AG09309 (cell line): ENCODE measurements at places on chromosomes 11 and 22.

DNA sequence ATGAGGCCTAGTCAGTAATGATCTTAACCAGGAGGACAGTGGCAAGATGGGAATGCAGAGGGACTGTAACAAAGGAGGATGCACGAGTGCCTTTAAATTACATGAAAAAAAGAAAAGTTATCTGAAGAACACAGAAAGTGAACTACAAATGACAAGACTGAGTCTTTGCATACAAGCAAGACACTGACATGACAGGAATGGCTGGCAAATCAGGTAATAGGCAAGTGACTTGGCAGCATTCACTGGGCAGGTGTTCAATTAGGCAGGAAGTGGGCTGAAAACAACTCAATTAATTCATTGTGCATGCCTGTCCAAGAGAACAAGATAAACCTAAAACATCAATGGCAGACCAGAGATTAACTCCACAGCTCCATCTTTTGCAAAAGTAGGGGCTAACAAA is 24.0 kb downstream of the SMCO4 start:
- DNase-seq: no peak

GRCh38 chr22:48275412-48275811 is 1513.0 kb downstream of the TBC1D22A start:
- no peak for DNase-seq

DNA sequence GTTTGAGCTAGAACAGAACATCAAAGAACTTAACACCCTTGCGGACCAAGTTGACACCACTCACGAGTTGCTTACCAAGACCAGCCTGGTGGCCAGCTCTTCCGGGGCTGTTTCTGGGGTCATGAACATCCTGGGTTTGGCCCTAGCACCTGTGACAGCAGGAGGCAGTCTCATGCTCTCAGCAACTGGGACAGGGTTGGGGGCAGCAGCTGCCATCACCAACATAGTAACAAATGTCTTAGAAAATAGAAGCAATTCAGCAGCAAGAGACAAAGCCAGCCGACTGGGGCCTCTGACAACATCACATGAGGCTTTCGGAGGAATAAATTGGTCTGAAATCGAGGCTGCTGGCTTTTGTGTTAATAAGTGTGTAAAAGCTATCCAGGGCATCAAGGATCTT is 8.7 kb downstream of the APOL5 start:
- no peak for DNase-seq

DNA sequence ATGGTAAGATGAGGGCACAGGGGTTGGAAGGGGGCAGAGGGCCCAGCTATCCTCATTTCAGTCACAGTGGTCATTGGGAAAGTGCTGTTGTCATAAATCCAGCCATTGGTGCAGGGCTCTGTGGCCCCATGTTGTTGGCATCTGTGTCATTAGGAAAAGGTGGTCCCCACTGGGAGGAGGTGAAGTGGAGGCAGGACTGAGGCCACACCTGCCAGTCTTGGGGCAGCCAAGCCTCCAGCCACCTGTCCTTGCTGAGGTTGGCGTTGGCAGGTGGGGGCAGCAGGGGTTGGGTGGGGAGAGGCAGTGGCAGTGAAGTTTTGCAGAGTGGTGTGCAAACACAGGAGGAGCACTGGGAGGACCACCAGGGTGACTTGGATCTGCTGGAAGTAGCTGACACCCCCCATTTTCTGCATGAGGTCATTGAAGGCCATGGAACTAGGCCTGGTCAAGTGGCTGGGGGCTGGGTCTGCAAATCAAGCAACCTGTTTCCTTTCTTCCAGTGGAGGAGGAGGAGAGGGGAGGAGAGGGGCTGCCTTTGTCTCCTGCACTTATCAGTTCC is 25.3 kb downstream of the SLC22A6 start:
- DNase-seq: no peak

DNA sequence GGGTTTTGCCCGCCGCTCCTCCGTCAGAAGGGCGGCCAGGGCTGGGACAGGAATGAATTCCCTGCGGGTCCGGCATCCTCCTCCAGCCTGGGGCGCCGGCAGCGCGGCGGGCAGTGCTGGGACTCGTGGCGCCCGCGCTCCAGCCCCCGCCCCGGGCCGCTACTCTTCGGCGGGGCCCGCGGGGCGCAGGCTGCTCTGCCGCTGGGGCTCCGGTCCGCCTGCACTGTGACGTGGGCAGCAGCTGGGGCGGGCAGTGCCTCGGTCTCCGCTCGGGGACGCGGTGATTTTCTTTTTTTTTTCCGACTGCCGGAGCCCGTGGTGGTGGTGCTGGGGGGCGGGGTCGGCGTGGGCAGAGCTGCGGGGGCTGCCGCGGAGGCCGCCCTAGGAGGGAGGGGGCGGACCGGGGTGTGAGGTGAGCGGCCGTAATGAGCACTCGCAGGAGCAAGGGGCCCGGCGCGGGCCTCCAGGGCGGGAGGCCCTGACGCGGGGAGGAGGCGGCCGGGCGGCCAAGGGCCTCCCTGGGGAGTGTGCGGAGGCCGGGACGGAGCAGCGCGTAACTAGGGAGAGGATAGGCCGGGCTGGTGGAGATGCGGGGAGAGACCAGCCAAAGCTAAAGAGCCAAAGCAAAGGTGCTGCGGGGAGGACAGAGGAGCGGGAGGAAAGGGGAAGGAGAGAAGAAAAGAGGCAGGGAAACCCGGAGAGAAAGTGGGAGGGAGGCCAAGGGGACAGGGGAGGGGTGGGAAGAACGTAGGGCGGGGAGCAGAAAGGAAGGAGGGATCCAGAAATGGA is 73.3 kb upstream of the ZBED5 start:
- no peak for DNase-seq

DNA sequence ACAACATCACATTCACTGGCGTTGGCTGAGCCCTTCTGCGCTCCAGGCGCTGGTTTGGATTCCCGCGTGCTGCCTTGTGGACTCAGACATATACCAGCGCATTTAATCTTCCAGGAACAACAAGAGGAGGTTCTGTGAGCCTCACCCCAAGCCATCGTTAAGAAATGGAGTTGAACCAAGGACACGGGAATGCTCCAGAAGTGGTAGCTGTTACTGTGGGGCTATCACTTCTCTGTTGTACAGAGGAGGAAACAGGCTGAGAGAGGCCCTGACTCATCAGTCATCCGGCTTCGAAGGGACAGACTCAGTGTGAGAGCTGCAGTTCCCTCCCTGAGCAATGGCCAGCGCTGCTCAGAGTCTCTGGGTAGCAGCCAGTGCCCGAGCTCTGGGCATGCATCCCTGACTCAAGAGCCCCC is 291.3 kb downstream of the TBC1D22A start:
- no peak for DNase-seq

GRCh38 chr22:23697031-23697970 is 6.5 kb downstream of the RGL4 start:
- DNase-seq: no peak
